Activated CD8-positive, alpha-beta memory T cell treated with anti-CD3 and anti-CD28 coated beads for 1 hour (primary cell): ENCODE measurements at places on chromosomes 13 and 19.
A peak's percentile ranks its signal among the peaks of the same experiment; 100 is the strongest.

DNA sequence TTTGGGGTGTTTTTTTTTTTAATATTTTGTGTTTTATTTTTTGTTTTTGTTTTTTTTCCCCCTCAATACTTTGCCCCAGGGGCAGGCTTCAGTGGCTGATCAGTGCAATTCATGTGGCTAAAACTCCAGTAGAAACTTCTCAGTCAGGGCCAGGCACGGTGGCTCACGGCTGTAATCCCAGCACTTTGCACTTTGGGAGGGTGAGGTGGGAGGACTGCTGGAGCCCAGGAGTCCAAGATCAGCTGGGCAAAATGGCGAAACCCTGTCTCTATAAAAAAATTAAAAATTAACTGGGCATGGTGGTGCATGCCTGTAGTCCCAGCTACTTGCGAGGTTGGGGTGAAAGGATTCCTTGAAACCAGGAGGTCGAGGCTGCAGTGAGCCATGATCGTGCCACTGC is 17.4 kb upstream of the ATP8A2 start:
- no peak for DNase-seq

DNA sequence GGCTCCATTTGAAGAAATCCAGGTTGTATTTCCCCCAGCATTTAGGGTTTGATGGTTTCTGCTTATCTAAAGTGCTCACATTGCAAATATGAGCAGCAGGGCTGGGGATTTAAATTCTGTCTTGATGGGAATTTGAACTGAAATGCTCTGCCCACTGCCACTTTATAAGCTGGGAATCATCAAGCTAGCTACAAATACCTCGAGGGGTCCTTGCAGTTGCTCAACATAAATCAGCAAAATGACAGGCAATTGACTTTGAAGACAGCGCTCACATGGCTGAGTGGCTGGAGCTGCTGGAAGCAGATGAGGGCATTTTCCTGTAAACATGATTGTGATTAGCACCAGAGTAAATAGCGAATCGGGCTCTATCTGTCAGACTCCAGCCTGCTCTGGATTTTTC is 39.4 kb upstream of the MEDAG start:
- no peak for DNase-seq

DNA sequence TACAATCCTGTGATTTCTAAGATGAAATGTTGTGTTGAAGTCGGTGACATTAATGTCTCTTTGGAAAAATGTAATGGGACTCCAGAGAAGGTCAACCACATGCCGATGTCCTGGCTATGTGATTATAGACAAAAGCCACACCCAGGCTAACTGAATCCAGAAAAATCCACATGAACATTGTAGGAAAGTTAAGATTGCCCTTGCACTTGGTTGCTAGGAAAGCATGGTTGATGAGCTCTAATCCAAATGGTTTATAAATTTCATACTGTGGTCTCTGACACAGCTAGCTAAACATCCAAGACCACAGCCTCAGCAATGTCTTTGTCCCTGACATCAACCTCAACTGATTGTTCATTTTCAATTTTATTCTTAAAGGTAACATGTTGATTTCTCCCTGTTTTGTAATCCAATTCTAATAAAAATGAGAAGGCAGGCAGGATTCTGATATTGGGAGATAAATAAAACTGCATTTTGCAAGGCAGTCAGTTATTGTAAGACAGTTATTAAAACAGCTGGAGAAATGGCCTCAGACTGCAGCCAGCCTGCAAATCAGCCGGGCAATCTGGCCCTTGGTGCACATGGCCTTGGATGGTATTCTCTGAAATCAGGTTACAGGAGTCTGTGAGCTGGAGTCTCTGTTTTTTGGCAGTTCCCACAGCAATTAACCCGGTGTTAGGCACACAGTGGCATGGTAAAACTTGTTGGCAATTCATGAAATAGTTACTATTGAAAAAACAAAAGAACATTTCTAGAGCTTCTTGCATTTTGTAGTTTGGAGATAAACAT is 93.9 kb downstream of the STARD13 start:
- no peak for DNase-seq

DNA sequence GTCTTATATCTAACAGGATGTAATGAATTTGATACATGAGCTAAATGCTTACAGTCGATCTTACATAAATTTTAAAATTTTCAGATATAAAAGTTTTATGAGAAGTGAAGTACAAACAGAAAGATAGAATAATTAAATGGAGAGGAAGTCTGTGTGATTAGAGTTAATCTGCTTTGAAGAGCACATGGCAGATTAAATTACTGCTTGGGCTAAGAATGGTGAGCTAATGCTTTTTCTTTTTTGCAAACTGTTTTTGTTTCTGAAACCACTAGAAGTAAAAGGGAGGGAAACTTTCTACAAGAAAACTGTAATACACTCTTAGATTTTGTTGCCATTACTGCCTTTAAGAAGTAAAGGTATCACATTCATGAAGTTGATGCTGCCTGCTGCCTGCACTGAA is 96.3 kb upstream of the SPRY2 start:
- DNase-seq = no peak

- no peak for DNase-seq
These were observed 9.5 kb downstream of the KMT2B start for GRCh38 chr19:35727053-35727955.

DNA sequence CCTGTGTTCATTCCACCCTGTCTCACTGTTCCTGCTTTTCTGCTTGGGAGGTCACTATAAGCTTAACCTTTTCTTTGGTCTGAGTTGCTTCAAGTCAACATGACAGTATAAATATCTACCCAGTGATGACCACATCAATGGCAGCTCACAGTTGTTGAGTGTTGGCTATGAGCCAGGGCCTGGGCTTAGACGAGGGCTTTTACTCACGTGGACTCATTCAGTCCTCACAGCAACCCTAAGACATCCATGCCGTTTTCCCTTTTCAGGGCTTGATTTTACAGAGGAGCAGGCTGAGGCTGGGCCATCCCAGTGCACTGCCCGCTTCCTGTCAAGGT is 10.2 kb upstream of the CCDC97 start:
- peak; percentile 44 for DNase-seq

DNA sequence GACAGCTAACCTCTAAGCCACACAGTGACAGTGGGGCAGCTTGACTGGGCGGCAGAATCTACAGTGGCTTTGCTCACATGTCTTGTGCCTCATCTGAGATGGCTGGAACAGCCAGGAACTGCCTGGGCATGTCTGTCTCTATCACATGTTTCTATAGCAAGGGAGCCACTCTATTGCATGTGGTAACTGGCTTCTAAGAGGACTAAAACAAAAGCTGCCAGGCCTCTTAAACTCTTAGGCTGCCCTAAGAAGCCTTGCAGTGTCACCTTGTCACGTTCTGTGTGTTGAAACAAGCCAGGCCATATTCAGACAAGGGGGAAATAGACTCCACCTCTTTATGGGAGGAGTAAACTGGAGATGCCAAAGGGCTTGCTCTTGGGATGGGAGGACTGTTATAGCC is 122.9 kb upstream of the MAB21L1 start:
- DNase-seq = no peak

DNA sequence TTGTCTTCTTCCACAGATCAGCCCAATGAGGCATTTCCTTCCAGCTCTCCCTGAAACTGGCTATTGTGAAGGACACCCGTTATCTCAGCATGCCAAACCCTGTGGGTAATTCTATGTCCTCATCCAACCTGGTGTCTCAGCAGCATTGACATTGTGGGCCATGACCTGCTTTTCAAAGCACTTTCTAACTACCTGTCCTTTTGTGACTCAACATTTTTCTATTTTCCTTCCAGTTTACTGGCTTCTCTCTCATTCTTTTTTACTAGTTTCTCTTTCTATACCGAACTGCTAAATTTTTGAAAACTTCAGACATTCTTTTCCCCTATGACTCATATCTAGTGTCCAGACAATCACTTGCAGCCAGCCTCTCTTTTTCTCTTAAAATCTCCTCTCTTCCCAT is 136.4 kb upstream of the HTR2A start:
- DNase-seq = no peak

- no peak for DNase-seq
These were observed 47.7 kb downstream of the DOCK9 start for GRCh38 chr13:98930151-98930591.

DNA sequence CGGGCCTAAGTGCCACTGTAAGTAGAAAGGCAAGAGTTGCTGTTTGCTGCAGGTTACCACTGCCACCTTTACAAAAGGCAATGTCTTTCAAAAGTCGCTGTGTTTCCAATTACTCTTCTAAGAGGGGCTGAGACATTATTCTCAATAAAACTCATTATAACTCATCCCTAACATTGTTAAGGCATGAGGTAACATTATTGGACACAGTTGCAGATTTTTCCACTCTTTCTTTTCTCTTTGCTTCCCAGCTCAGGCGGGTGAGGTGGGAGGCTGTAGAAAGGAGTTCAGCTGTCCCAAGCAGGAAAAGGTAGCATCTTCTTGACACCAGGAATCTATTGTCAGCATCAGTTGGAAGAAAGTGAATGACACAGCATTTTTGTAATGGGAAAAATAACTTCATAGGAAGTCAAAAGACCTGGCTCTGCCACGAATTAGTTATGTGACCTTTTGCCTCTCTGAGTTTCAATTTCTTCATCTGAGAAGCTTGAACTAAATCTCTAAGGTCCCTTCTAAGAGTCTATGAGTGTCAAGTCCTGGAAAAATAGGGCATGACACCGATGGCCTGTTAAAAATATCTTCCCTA is 2.1 kb upstream of the UBL3 start:
- DNase-seq = no peak

GRCh38 chr19:13066933-13067807 is 35.5 kb downstream of the LYL1 start:
- no peak for DNase-seq

- DNase-seq = no peak
These were observed 104.8 kb upstream of the UBL3 start for GRCh38 chr13:29955137-29955650.

DNA sequence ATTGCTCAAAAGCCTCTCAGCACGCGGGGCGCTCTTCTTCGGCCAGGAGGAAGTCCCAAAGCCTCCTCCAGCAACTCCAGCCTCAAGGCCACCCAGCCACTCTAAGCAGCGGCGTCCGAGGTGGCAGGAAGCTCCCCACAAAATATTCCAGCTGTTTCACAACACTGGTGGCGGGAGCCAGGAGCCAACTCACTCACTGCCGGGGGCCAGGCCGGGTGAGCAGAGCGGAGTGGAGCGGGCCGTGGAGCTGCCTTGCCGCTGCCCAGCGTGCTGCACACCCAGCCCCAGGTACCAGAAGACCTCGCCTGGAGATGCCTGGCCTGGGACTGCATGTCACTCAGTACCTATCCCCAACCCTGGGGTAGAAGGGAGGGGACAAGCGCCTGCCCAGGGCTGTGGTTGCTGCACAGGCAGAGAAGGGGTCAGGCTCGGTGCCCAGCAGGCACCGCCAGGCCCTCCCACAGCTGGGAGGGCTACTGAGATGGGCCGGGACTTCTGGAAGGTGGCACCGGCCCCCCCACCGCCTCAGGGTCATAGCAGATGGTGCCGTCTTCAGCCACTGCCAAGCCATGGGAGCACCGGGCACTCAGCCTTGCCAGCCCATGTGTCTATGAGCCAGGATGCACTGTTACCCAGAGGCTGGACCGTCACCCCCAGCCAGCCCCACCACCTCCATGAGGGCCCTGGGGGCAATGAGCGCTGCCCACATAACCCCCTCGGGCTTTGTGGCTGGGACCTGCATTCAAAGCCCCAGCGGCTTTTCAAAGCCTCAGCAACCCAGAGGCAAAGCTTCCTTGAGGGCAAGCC is 59.2 kb downstream of the MLLT1 start:
- no peak for DNase-seq

- peak; percentile 1 for DNase-seq
These were observed 47.4 kb upstream of the TMTC4 start for GRCh38 chr13:100721885-100722512.

GRCh38 chr13:46124967-46125933 is 20.4 kb upstream of the CPB2 start:
- no peak for DNase-seq

DNA sequence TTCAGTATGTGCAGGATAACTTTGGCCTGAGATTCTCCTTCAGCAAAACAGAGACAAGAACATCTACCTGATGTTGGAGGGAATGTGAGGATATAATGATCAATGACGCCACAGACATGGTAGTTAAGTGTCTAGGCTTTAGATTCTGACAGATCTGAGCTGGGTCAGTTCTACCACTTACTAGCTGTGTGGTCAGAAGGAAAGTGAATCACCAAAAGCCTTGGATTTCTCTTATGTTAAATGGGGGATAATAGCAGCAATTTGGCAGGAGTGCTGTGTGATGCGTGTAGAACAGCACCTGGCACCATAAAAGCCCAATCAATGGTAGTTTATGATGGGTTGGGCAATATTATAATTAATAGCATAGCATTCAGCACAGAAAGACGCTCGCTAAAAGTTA is 41.7 kb downstream of the RXFP2 start:
- no peak for DNase-seq

- no peak for DNase-seq
These were observed 9.1 kb downstream of the CACTIN start for GRCh38 chr19:3617463-3617862.

DNA sequence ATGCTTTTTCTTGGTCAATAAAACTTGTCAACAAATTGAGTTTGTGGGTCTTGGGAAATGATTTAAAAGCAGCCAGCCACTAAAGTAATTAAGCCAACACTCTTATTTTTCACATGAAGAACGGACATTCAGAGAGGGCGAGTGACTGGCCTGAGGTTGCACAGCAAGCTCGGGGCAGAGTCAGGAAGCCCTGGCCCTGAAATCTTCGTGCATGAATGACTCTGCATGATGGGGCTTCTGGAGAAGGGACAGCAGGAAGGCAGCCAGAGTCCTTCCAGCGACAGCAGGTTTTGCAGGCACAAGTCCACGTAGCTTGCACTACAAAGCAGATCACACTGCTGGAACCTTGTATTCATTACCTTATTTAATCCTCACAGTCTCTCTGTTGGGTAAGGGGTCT is 232.5 kb downstream of the ZNF536 start:
- DNase-seq = no peak

DNA sequence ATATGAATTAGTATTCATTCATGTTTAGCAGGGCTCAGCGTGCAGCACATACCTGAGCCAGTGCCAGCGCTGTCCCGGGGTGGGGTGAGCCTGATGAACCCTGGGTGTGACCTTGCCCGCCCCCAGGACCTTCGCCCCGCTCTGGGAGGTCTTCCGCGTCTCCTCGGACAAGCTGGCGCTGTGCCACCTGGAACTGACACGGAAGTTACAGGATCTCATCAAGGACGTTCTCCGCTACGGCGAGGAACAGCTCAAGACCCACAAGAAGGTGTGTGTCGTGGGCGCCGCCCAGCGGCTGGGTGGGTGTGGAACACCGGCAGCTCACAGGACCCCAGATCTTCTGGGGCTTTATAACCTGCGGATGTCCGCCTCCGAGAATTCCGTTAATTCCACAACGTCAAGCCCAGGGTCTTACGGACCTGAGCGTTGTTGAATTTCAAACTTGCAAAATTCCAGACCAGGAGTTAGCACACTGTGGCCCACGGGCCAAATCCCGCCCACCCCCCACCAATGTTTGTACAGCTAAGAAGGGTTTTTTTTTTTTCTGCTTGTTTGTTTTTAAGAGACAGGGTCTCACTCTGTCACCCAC is 15.4 kb downstream of the FCHO1 start:
- no peak for DNase-seq
